Kidney (tissue), 22 donors: ENCODE measurements at places on chromosomes 4 and X. TPM values are rescaled to one million over a fixed set of nuclear protein-coding genes. Genes with fewer than 3 reads are reported as not detected.

The BEX4 gene
- 52.6 TPM for total RNA-seq

DNA sequence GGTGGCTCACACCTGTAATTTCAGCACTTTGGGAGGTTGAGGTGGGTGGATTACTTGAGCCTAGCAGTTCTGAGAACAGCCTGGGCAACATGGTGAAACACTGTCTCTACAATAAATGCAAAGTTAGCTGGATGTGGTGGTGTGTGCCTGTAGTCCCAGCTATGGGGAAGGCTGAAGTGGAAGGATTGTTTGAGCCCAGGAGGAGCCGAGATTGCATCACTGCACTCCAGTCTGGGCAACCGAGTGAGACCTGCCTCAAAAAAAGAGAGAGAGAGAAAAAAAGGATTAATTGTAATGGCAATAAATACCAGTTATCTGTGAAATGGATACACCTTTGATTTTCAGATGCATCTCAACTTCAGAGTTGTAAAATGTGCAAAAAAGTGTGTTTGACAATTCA, 58.8 kb downstream of the SPRY1 start:
- no peak for DNase-seq

The CXCL3 gene
- 2.8 TPM for total RNA-seq

The RTL5 gene
- total RNA-seq, result 6.9 TPM

The FABP2 gene
- not detected for total RNA-seq

DNA sequence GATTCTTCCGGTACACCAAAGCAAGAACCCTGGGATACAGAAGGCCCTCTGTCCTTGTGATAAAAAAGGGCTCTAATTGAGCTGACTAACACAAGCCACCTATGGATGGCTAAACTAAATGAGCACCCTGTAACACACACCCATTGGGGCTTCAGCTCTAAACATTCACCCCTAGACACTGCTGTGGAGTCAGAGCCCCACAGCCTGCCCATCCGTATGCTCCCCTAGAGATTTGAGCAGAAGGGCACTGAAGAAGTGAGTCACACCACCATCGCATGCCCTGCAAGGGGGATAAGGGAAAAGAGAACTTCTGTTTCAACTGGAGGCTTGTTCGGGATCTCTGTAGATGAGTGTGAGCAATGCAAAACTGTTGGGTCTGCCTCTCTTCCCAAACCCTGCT, 545.2 kb downstream of the KCTD8 start:
- DNase-seq, result no peak

The IRAK1 gene
- 85.3 TPM for total RNA-seq
